HuH-7.5 (cell line): ENCODE measurements at places on chromosomes 13 and 19.

DNA sequence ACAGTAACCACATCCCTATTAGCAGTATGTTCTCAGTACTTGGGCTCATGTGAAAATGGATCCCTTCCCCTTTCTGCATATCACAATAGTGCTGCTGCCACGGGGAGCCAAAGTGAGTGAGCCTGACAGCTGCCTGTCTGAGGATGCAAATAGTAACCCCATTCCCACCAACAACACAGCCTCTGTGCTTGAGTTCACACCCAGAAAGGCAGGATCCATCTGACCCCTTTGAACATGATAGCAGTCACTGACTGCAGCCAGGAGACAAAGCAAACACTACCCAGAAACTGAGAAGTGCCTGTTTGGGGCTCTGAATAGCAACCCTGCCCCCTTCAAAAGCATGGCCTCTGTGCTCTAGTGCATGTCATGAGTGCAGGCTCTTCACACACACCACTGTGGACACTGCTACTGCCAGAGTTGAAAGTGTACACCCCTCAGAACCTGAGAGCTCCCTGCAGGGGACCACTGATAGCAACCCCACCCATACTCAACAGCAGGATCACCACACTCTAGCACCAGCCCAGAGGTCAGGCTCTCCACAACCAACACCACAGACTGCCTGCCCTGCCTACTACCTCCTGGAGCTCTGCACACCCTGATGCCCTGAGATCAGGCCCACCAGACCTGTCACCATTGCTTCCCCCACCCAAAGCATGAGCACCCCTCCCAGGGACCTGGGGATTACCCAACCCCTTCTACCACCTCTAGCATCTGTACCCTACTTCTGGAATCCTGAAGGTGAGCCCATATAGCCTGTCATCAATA lies 1563.5 kb upstream of the PRR20A start:
- no peak for DNase-seq

DNA sequence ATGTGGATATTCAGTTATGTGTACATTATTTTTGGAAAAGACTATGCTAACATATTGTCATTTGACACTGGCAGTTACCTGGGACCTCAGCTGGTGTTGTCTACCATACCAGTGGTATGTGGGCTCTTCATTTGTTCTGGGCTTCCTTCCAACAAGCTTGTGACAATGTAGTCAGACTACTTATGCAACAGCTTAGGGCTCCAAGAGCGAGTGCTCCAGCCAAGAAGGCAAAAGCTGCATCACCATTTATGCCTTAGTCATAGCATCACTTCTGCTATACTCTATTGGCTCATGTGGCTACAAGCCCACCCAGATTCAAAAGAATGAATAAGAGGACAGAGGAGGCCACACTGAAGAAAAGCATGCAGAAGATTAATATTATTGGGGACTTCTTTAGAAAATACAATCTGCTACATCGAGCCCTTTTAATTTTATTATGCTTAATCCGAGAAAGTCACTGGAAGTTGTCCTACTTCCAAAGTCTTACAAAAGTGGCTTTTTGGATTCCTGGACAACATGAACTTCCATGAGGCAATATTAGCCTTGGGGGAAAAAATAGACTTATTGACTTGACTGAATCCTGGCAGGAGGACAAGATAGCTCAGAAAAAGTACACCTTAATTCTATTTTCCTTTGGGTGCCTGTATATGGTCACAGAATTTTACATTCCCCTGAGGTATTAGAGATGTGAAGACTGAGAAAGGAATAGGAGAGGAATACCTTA lies 529.4 kb upstream of the HTR2A start:
- no peak for DNase-seq

GRCh38 chr19:38638461-38638860 lies 9.0 kb upstream of the ACTN4 start:
- no peak for DNase-seq

- no peak for DNase-seq
These were observed 918 bp upstream of the FUZ start for GRCh38 chr19:49814010-49814409.

DNA sequence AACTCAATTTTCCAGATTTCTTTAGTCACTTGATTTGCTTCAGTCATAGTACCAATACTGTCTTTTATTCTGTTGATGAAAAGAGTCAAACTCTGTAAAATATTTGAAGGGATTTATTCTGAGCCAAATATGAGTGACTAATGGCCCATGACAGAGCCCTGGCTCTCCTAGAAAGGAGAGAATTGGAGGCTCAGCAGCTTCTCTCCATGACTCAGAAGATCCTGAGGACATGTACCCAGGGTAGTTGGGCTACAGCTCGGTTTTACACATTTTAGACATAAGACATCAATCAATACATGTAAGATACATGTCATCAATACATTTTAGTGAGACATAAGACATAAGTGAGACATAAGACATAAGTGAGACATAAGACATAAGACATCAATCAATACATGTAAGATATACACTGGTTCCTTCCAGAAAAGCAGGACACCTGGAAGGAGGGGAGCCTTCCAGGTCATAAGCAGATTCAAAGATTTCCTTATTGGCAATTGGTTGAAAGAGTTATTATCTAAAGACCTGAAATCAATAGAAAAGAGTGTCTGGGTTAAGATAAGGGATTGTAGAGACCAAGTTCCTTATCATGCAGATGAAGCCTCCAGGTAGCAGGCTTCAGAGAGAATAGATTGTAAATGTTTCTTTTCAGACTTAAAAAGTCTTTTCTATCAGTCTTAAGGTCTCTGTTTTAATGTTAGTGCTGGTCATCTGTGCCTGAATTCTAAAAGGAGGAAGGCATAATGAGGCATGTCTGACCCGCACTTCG lies 179.8 kb upstream of the RFC3 start:
- DNase-seq = no peak

DNA sequence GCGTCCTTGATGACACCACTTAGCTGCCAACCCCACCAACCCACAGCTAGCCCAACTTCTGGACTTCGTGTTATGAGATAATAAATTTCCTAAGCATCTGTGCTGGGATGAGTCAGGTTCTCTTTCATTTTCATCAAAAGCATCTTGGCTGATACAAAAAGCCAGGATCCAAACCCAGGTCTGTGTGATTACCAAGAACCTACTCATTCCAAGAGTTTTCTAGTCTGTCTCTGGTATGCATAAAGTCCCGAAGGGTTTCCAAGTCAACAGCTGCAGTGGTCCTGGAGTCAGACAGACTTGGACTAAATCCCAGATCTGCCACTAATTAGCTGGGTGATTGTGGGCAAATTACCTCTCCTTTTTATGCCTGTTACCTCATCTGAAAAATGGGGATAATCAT lies 55.5 kb upstream of the SERP2 start:
- no peak for DNase-seq

DNA sequence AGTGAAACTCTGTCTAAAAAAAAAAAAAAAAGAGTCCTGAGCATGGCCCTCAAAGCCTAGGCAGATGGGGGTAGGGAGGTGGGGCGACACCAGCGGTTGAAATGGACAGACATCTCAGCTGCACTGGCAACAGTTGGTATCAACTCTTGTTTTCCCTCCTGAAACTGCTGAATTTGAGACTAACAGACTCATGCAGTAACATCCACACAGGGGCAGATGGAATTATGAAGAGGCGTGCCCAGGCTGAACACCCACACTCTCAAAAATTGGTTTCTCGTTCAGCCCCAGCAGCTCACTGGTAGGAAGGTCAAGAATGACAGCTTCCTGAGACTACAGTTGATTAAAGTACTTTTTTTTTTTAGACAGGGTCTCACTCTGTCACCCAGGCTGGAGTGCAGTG lies 24.1 kb downstream of the PBX4 start:
- no peak for DNase-seq

- no peak for DNase-seq
These were observed 40.8 kb downstream of the SIPA1L3 start for GRCh38 chr19:37947778-37948177.

DNA sequence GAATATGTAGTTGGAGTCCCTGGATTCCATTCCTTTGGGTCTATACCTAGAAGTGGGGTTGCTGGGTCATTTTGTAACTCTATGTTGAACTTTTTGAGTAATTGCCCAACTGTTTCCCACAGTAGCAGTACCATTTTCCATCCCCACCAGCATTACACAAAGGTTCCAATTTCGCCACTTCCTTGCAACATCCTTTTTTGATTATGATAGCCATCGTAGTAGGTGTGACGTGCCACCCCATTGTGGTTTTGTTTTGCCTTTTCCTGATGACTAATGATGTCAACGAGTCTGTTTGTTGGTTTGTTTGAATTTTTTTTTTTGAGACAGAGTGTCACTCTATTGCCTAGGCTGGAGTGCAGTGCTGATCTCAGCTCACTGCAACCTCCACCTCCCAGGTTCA lies 3.3 kb upstream of the PEX11G start:
- DNase-seq = no peak

- DNase-seq = no peak
These were observed 9.7 kb downstream of the LPAR6 start for GRCh38 chr13:48403151-48403631.

DNA sequence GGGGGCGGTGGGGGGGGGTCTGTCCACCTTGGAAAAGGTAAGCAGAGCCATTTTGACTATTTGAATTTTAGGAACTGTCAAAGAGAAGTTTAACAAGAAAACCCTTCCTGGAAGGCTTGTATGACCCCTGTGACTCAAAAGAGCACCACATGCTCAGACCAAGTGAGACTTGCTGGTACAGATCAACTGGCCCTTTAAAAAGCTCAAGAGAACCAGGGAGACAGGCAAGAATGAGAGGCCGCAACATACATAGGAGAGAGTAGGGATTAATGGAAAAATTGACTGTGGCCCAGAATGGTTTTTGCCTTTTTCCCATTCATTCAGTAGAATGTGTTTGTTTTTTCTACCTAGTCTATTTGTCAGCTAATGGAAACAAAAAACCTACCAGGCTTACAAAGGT lies 26.2 kb upstream of the ATP8A2 start:
- DNase-seq = no peak

GRCh38 chr13:51950722-51951121 lies 60.5 kb downstream of the ATP7B start:
- DNase-seq = no peak

DNA sequence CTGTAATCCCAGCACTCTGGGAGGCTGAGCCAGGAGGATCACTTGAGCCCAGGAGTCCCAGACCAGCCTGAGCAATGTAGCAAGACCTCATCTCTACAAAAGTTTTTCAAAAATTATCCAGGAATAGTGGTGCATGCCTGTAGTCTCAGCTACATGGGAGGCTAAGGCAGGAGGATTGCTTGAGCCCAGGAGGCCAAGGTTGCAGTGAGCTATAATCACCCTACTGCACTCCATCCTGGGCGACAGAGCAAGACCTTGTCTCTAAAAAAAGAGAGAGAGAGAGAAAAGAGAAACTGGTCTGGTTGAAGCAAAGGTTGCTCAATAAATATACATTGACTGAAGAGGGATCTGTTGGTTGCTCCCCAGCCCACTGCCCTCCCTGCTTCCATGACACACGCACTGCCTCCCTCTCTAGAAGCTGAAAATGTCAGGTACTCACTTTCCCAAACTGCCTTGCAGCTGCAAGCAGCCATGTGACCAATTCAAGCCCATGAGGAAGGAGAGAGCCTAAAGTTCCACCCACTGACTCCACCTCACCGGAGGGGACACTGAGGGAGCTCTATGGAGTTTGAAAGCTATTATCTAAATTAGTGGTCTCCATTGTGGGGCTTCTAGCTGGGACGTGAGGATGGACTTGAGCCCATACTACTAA lies 14.0 kb downstream of the CEACAM16 start:
- DNase-seq = no peak

- peak; percentile 61 for DNase-seq
These were observed at the start of gene DOCK6 for GRCh38 chr19:11261971-11262839. Gene DOCK6 (minus strand): TSS chr19:11262524. CDS start chr19:11262440, 84 bp downstream.

DNA sequence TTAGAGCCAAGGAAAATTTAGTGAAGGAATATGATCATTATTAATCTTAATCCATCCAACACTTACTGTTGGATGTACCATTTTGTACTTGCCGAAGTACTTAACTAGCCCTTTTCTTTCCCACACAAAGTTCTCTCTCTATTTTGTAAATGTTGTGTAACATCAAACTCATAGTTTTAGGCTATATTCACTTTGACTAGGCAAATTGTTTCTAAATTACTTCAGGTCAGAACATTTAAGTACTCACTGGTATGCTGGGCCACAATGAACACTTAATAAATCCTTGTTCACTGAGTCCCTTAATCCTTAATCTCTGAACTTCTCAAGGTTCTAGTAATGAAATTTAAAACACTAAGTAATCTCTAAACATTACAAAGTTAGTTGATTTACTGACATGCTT lies 49.3 kb upstream of the EEF1AKMT1 start:
- DNase-seq = no peak

DNA sequence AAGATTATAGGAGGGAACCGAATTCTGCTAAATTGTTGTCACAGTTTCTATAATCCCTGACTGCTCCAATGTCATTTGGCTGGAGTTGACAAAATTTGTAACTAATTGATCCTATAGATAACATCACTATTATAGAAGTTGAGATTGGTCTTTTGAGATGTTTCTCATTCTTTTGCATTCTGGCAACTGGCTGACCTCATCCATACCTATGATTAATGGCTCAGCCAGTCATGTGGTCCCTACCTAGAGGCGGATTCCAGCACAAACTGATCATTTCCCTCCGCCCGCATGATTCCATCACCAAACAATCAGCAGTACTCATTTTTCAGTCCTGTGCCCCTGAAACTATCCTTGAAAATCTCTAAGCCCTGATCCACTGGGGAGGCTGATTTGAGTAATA lies 4.2 kb downstream of the PSG2 start:
- no peak for DNase-seq

DNA sequence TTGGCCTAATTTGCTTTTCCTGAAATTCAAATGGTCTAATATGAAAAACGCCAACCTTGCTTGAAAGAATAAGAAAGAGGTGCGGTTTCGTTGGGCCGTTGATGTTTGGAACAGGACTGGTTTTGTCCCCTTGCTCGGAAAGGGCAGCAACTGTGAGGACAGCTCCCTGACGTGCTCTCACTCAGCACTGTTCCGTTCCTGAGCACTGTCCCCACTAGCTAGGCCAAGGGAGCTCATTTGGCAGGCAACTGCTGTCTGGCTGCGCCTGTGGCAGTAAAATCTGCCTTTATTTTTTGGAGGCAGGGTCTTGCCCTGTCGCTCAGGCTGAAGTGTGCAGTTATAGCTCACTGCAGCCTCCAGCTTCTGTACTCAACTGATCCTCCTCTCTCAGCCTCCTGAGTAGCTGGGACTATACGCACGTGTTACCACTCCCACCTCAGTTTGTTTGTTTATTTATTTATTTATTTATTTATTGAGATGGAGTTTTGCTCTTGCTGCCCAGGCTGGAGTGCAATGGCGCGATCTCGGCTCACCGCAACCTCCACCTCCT lies 4.5 kb downstream of the LDLR start:
- no peak for DNase-seq

- no peak for DNase-seq
These were observed 179.9 kb downstream of the VWA8 start for GRCh38 chr13:41780715-41781706.
